ENCODE measurements at places on chromosomes 13 and 19.

DNA sequence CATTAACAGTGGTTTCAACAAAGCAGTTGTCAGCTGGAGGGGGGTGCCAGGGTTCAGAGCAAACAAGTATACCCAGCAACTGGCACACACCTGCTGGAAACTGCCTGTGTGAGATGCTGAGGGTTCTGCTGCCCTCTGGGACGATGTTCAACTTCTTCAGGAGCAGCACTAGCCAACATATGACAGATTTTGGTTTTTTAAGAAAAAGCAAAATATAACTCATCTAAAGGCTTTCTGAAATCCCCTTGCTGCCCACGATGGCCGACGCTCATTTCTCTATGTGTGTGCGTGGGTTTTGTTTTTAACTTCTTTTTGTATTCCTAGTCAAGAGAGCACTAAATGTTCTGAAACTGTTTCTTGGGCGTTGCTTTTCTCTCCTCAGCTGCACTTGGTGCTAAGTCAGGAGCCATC lies 79.9 kb downstream of the MRPL57 start:
- DNase-seq, result no peak

GRCh38 chr19:1064661-1065605 lies 2.0 kb upstream of the ARHGAP45 start:
- DNase-seq, result peak; percentile 58

- DNase-seq, result peak; percentile 83
These were observed 37.6 kb upstream of the NANOS3 start for GRCh38 chr19:13839130-13839937.

DNA sequence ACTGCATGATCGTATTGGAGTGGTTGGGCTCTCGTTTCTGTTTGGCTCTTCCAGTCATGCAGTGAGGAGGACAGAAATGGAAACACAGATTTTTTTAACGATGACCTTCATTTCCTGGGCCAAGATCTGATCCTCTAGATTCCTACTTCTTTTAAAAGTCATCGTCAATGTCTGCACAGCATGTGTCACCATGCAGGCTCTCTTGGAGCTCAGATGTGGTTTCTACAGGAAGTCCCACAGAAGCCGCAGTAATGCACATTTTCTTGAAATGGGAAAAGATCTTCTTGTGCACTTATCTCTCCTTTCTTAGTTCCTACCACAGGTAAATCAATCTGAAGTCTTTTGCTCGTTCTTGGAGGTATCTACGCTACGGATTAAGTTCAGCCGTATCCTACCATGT lies 626.9 kb downstream of the EFNB2 start:
- DNase-seq, result no peak

DNA sequence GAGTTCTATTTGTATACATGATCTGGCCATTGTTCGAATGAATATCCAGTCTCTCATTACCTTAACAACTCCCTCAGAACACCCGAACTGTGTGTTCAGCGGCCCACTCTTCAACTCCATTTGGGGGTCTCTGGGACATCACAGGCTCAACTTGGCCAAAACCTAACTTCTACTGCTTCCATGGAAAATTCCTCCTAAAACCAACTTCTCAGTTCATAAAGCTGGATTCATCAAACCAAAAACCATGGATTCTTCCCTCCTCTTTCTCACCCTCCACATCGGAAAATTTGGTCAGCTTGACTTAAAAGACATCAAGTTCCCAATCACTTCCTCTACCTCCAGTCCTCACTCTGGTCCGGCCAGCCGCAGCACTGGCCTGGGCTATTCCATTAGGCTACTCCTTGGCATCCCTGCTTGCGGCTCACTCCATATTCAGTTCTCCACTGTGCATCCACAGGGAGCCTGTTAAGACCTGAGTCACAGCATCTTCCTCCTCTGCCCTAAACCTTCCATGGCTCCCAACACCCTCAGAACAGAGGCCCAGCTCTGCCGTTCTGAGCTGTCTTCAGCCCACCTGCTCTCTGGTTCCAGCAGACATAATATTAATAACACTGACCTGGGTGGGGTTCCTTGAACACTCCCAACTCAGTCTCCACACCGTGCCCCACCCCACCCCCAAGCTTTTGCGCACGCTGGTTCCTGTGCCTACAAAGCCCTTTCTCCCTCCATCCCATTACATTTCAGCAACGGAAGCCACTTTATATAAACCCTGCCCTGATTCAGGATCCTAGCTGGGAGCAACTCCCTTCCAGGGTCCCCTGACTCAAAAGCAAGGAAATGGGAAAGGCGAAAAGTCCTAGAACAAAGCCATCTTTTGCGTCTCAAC lies 1.1 kb downstream of the ZNF792 start:
- no peak for DNase-seq

GRCh38 chr19:47110521-47111005 lies 3.0 kb downstream of the ZC3H4 start:
- DNase-seq, result no peak

DNA sequence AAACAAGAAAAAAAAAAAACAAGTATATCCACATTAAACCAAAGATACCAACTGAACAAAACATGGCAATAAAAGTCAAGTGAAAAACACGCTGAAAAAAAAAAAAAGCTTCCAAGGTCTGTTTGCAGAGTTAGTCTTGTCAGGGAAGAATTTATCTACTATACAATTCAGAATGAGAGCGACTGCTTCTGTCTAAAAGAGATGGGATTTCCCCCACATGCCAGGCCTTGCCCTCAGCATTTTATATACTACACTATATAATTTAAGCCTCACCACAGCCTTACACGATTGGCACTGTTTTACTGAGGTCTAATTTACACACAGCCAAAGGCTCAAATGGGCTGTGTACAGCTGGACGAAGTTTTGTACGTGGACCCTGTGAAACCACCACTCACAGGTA lies 67.3 kb downstream of the FOXO1 start:
- no peak for DNase-seq

DNA sequence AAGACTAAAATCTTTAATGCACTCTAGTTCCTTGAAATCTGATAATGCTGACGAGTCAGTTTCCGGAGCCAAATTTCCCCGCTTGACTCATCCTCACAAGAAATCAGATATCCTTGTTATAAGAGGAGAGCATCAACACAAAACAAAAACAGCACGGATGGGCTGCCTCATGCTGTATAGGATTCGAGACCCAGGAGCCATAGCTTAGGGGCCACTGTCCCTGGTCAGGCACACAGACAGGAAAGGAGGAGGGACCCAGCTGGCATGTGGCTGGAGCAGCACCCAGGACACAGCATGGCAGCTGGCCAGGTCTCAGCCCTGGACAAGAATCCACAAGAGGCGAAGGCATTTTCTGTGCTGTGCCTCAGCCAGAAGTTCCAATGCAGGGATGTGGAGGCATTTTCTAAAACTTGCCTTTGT lies 110.2 kb upstream of the SPATA13 start:
- DNase-seq, result no peak

GRCh38 chr13:27654816-27655215 lies 33.1 kb downstream of the POLR1D start:
- no peak for DNase-seq

- no peak for DNase-seq
These were observed 2.7 kb downstream of the TNPO2 start for GRCh38 chr19:12720851-12721655.

- no peak for DNase-seq
These were observed 187.7 kb downstream of the DCT start for GRCh38 chr13:94291631-94292322.

- DNase-seq, result no peak
These were observed 249.2 kb downstream of the ZNF536 start for GRCh38 chr19:30621326-30621920.

GRCh38 chr13:74710006-74710405 lies 575.8 kb upstream of the KLF12 start:
- no peak for DNase-seq

- no peak for DNase-seq
These were observed 9.4 kb upstream of the TLE6 start for GRCh38 chr19:2967972-2968371.

DNA sequence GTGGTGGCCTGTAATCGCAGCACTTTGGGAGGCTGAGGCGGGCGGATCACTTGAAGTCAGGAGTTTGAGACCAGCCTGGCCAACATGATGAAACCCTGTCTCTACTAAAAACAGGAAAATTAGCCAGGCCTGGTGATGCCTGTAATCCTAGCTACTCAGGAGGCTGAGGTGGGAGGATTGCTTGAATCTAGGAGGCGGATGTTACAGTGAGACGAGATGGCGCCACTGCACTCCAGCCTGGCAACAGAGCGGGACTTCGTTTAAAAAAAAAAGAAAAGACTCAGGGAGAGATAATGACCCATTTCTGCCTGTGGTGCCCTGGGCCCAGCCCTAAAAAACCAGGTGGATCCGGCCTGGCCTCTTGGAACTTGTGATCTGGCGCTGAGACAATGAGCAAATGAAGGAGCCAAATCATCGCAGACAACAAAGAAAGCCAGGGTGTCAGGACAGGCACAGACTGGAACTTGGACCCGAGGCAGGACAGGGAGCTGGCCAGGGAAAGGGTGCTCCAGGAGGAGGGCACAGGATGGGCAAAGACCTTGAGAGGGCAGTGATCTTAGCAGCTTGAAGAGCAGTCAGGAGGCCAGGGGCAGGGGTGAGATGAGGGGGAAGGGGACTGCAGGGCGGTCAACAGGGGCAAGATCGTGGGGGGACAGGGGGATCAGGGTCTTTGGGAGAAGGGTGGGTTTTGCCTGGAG lies 962 bp upstream of the JAK3 start:
- no peak for DNase-seq

DNA sequence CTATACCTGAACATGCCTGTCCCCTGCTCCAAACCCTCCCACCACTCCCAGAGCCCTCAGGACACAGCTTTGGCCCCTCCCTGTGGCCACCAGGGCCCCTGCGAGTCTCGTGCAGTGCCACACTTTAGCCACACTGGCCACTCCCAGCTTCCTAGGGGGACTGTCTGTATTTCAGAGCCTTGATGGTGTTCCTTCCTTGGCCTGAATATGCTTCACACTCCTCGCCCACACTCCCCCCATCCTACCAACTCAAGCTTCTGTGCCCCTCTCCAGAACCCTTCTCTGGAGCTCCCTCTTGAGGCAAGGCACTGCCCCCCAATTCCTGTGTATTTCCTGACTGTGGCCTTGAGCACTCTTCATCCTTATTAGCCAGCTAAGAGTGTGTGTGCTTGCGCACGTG lies 80.2 kb downstream of the DPF1 start:
- DNase-seq, result no peak

DNA sequence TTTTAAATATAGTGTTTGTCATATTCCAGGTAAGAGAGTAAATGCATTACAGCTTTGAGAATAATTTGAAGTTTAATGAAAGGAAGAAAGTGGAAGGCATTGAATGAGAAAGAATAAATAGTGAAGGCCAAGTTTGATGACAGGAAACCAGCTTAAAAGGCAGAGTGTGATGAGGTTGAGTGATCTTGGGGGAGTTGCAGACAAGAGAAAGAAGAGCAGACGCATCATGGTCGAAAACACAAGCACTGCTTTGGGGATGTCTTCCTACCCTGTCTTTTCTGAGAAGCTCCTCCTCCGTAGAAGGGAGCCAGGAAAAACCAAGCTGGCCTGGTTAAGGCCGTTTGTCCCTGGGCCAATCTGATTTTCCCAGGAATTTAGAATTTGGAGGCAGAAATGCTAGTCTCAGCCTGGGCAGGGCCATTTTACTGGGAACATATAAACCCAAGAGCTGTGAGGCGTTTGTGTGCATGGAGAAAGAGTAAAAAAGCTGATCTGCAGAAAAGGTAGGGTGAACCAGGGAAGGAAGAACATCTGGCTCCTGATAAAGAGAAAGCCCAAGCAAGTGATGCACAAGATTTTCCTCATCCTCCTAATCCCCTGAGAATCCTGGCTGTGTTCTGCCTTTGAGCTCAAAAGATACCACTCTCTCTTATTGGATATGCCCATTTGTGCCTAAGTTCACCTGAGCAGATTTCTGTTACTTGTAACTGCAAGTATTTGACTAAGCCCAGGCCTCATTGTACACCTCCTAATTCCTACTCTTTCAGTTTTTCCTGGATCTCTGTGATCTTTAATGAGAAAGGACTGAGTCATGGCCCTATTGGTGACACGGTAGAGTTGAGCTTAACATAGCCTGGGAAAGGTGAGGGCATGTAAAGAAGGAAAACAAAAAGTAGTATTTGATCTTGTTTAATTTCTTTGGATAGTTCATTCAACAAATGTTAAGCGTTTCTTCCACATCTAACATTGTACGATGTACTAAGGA lies 80.0 kb downstream of the WDFY2 start:
- no peak for DNase-seq

GRCh38 chr13:91216928-91217700 lies 130.4 kb upstream of the MIR17HG start:
- no peak for DNase-seq

DNA sequence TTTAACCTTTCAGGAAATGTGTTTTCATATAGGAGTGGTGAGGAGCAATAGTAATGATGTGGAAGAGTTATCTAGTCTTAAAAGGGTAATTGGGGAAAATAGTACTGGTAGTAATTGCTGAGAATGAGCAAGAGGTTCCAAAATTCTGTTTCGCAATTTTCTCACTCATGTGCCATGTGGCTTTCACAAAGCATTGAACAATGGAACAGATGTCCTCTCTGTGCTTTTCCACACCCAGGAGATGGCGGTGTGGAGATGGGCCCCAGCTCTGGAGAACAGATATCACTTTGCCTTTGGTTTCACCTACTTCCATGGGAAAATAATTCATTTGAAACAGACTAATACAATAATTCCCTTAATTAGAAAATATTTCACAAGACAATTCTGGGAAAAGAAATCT lies 170.0 kb upstream of the SLC10A2 start:
- no peak for DNase-seq

DNA sequence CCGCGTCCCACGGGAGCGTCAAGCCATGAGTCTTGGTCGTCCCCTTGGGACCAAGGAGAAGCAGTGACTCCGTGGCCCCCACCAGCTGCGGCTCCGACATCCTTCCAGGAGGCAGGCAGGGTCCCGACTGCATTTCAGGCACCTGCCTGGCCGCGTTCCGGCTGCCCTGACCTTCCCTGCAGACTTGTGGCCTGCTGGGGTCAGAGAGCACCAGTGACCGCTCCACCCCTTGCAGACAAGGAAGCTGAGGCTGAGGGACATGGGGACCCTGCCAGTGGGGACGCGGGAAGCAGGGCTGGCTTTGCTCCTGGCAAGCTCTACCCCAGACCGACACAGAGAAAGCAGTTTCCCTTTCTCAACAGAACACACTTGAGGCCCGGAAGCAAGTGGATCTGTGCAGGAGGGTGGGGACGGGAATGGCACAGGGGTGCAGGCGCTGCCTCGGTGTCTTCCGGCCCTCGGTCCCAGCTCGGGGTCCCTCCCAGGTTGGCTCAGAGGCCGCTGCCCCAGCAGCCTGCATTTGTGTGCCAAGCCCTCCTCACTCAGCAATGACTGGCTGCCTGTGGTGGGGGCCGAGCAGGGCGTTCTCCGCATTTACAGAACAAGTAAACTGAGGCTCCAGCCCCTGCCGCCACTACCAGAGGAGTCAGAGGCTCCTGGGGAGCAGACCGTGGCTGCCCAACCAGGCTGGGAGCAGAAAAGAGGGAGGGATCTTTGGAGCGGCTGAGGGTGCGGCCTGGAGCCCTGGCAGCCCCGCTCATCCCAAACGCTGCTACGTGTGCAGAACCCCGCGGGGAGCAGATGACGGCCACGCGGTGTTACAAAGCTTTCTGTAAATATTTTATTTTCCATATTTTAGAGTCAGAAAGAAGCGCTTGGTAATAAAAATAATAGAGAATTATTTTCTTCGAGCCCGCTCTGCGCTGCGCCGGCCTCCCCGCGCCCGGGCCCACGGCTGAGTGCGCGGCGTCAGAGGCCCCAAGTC lies 43.9 kb downstream of the GAS6 start:
- DNase-seq, result no peak

- no peak for DNase-seq
These were observed 209.6 kb downstream of the ATP8A2 start for GRCh38 chr13:25581351-25581750.

Data from activated CD4-positive, alpha-beta T cell treated with anti-CD3 and anti-CD28 coated beads for 24 hours (primary cell).